ENCODE measurements at places on chromosomes 3 and 15.

DNA sequence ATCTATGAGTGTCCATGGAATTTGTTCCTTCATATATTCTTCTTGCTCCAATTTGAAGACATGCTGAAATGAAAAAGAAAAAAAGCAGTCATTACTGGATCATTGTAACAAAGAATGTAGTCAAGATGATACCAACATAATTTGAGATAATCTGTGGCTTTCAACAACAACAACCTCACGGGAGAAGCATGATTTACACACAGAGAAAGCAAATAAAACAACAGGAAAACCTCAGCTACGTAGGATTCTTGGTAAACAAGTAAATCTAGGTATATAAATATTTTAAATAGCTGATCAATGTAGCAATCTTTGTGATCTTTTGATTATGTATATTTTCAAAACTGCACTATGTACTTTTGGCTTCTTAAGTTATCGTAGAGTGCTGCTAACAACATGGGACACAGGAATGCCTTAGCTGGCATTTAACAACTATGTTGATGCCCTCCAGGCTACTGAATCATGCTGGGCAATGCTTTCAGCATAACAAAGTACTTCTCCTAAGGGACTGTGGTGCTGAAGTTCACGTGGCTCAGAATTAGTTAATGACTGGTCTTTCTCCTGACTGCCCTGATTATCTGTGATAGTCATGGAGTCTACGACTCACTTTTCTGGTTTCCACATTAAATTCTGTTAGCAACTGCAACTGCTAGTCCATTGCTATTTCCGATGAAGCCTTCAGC, 96.5 kb upstream of the MYO5C start:
- no peak for DNase-seq

- no peak for DNase-seq
Observed at GRCh38 chr3:155981669-155982068, 111.2 kb downstream of the GMPS start.

GRCh38 chr15:64813075-64813474, 12.4 kb downstream of the PIF1 start:
- no peak for DNase-seq

DNA sequence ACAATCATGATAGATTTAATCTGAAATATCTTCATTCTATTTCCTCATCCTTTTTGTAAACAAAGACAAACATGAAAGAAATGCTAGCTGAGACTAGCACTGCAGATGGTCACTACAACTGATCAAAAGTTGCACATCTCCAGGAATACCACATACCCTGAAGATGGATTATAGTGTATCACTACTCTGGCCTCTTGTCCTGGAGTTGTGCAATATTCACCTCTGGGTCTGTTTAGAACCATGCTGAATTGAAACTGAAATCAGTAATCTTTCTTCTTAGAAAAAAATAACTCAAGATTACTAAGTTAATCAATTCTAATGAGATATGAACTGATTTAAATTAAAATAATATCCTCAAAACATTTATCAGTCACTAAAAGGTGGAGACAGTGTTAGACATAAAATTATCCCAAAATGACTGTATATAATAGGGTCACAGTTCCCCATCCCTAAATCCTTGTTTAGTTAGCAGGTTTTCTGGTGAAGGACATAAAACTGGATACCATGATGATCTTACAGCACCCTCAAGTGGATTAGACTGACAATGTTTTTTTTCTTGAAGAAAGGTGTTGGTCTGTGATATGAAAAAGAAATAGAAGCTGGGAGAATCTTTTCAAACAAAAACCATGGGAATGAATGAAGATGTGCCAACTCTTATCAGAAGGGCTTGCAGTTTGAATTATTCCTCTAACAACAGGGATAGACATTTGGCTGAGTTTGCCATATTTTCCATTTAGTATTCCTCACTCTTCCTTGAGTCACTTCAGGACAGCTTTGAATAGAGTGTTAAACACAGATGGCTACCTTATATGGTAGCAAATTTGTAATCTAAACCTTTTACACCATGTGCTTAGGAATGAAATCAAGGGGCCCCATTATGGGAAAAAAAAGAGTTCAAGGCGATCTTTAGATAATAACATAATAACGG, 7.1 kb upstream of the TTC14 start:
- DNase-seq = no peak

- DNase-seq = no peak
Observed at GRCh38 chr3:191387441-191388077, 57.2 kb upstream of the UTS2B start.

DNA sequence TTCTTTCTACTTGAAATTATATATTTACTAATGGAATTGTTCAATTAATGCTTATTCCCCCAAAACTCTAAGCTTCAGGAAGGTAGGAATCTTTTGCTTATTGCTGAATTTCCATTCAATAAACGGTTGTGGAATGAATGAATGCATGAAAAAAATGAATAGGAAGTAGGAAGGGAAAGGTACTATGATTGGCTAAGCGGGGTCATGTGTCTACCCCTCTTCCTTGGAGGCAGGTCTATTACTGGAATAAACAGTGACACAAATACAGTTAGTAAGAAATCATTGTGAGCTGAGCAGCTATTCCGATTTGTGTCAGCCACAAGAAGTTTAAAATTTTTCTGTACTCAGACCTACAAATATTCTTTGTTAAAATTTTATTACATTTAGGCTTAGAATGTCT, 10.5 kb upstream of the TRA2B start:
- DNase-seq = no peak

GRCh38 chr3:122629763-122630162, 50.9 kb upstream of the PARP14 start:
- DNase-seq = no peak

GRCh38 chr15:73212424-73212823, 156.3 kb downstream of the HCN4 start:
- no peak for DNase-seq

DNA sequence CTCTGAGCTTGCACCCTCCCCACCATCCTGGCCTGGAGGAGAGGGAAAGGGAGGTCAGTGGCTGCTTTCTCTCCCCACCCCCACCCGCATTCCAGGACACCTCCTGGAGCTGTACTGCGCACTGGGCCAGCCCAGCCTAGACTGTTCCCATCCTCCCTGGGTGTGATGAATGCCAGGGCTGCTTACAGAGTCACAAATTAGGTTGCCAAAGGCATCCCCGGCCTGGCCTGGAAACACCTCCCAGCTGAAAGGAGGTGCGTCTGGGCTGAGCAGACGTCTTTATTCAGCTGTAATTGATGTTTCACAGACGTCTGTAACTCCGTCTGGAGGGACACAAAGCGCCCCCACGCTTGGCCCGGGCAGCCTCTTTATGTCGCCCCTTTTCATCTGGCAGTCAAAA, 47.6 kb downstream of the RHCG start:
- no peak for DNase-seq

GRCh38 chr15:51806123-51806522, 23.3 kb upstream of the TMOD3 start:
- DNase-seq = no peak

GRCh38 chr3:193859195-193859594, 266.2 kb downstream of the OPA1 start:
- DNase-seq = no peak

DNA sequence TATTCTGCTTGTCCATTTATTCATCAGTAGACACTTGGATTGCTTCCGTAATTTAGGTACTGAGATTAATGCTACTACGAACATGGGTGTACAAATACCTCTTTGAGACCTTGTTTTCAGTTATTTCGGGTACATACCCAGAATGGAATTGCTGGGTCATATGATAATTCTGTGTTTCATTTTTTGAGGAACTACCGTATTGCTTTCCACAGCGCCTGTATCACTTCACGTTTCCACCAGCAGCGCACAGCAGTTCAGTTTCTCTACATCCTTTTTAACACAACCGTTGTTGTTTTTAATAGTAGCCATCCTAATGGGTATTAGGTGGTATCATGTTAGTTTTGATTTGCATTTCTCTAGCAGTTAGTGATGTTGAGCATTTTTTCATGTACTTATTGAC, 9.5 kb downstream of the PAK2 start:
- no peak for DNase-seq

DNA sequence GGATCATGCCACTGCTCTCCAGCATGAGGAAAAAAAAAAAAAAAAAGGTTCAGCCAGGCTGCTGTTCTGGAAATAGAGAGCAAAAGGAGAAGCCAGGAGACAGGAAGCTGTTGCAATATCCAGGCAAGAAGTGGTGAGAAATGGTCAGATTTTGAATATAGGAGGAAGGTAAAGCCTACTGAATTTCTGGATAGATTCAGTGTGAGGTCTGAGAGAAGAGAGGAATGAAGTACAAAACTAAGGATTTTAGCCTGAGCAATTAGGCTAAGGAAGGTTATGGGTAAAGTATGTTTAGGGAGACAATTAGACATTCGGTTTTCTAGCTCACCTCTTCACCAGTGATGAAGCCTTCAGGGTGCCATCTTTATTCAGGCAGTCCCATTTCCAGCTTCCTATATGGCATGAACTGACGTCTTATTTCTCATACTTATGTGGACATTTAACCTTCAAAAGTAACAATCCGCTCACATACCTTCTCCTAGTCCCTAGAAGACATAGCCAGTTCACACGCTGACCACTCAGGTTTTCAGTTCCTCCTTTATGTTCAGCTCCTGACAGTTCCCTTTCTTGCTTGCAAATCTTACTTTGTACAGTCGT, 57.2 kb downstream of the KIF9 start:
- peak; percentile 38 for DNase-seq

DNA sequence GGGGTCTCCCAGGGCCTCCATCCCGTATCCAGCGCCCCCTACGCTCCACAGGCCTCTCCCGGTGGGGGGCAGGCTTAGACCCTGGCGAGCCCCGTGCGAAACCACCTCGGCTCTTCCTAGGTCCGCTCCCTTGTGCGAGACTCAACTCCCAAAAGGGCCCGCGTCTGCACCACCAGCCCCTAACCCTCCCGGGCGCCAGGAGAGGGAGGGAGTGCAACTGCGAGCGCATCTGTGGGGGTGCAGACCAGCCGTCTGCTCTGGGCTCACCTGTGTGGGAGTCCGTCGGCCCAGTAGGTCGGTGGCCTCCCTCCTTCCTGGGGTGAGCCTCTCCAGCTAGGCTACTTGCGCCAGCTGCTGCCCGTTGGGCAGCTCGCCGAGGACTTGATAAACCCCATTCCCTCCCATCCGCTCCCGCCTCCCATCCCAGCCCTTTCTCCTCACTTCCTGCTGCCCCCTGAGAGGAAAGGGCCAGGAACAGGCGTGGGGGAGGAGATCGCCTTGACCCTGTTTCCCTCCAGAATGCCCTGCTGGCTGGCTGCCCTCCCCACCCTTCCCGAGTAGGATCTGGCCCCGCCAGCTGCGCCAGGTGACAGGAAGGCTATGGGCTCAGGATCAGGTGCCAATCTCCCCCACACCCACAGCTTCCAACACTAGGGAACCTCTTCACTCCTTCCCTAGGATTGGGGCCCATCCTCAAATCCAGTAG, at the start of gene HYAL2:
Gene HYAL2, minus strand, starts transcription at position 360 of the 706 bp plus-strand sequence. CDS start 2,256 bp downstream, outside the sequence.
- no peak for DNase-seq

- DNase-seq = no peak
Observed at GRCh38 chr3:123112232-123112631, 45.4 kb downstream of the PDIA5 start.

GRCh38 chr15:72077950-72078349, 40.0 kb downstream of the MYO9A start:
- no peak for DNase-seq

- no peak for DNase-seq
Observed at GRCh38 chr3:38521391-38521987, 25.3 kb downstream of the EXOG start.

GRCh38 chr3:194661374-194661773, 10.6 kb downstream of the LSG1 start:
- no peak for DNase-seq

GRCh38 chr3:152591515-152591914, 243.4 kb upstream of the P2RY1 start:
- DNase-seq = no peak

DNA sequence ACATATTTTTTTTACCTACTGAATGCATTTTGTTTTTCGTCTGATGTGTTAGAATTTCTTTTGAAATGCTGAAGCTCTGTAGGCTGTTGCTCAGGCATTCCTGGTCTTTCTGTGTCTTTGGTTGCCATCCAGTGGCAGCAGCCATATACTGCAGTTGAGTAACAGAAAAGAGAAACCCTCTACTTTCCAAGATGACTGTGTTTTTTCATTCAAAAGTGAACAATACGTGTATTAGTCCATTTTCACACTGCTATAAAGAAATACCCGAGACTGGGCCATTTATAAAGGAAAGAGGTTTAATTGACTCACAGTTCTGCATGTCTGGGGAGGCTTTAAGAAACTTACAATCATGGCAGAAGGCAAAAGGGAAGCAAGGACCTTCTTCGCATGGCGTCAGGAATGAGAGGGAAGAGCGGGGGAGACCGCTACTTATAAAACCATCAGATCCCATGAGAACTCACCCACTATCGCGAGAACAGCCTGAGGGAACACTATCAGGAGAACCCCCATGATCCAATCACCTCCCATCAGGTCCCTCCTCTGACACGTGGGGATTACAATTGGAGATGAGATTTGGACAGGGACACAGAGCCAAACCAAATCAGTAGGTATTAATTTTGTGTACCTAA, 4.7 kb upstream of the GOLGA8B start:
- DNase-seq = no peak

DNA sequence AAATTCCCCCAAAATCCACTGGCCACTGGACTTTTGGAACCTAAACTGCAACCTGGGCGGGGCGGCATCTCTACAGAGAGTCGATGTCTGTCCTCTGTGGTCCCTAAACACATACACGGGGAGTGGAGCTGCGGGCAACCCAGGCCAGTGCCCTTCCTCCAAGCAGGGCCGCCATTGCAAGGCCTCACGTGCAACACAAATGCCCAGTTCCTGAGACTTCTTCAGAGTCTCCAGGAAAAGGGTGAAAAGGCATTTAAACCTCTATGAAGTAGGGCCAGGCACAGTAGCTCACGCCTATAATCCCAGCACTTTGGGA, 4.9 kb downstream of the MUC4 start:
- no peak for DNase-seq

- no peak for DNase-seq
Observed at GRCh38 chr3:157369727-157370421, 66.8 kb upstream of the PTX3 start.

DNA sequence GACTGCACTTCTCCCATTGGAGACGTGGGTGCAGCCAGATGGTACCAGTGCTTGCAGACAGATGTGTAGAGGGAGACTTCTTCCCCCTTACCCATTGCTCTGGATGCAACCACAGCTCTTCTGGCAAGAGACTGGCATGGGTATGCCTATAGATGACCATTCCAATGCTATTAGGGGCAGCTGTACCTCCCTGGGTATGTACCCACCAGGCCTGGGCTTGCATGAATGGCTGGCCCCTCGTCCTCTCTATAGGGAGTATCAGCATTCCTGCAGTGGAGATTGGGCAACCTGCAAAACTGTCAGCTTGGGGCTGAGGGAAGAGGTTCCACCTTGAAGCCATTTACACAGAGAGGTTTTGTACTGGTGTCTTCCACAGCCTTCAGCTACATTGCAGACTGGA, 57.6 kb upstream of the FXR1 start:
- DNase-seq = no peak

DNA sequence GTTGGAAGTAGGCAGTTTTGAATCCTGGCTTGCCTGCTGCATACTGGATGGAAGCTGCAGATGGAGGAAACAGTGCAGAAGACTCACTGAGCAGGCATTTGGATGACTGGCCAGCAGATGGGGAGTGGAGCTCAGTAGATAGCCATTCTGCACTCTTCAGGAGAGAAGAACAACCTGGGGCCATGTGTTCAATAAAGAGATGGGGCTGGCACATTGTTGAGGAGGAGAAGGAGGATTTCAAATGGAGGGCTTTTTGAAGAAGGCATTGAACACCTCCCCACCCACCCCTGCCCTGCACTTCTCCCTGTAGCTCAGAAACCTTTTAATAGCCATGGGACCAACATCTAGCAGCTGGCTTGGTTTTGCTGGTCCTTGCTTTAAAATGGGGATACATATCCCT, 109.8 kb downstream of the CACNA1D start:
- DNase-seq = no peak
